ENCODE measurements at places on chromosomes 1 and 21.

DNA sequence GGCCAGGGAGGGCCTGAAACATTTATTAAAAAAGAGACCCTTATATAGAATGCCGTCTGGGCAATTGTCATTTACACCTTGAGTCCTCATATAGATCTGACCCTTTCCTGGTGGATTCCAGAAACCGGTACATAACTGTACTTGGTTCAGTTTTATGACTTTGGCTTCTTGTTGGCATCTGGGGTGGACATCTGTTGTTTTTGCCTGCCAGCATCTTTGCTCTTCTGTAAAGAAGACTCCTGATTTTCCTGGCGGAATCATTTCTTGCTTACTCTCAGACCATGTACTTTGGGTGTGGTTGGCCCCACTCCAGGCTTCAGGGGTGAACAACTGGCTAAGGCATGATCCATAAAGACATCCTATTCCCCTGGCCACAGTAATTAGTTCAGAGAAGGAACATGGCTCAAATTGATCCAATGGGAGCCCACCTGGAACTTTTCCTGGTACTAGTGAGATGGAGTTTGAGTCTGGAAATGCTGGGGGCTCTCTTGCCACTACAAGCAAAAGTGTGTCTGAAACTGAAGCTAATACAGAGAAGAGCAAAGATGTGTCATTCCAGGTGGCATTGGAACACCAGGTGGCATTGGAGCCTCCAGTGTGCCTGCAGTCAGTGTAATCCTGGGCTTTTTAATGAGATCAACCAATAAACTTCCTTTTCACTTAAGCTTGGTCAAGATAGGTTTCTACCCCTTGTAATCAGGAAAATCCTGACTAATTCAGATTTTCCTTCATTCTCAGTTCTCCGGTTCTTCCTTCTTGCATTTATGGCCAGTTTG is 332.5 kb upstream of the CAMK1G start:
- DNase-seq = no peak

- no peak for DNase-seq
These were observed 172.8 kb upstream of the PTGFR start for GRCh38 chr1:78318011-78318410.

- peak; percentile 52 for DNase-seq
These were observed 50.0 kb downstream of the TBCE start for GRCh38 chr1:235417086-235417697.

DNA sequence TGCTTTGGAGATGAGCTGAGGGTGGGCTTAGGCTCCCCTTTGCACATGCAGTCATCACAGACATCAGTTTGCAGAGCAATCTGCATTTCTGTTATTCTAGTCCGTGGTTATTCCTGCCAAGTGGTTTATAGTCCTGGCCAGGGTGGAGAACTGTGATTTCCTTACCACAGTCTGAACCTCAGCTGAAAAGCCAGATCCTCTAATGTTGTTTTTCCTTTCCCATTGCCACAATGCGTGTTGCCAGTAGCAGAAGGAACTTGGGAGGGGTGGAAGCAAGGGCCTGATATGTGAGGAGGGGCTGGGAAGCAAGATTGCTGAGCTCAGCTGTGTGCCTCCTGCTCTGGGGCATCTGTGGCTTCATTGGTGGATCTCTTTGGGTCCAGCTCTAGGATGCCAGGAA is 18.0 kb upstream of the ST3GAL3 start:
- no peak for DNase-seq

DNA sequence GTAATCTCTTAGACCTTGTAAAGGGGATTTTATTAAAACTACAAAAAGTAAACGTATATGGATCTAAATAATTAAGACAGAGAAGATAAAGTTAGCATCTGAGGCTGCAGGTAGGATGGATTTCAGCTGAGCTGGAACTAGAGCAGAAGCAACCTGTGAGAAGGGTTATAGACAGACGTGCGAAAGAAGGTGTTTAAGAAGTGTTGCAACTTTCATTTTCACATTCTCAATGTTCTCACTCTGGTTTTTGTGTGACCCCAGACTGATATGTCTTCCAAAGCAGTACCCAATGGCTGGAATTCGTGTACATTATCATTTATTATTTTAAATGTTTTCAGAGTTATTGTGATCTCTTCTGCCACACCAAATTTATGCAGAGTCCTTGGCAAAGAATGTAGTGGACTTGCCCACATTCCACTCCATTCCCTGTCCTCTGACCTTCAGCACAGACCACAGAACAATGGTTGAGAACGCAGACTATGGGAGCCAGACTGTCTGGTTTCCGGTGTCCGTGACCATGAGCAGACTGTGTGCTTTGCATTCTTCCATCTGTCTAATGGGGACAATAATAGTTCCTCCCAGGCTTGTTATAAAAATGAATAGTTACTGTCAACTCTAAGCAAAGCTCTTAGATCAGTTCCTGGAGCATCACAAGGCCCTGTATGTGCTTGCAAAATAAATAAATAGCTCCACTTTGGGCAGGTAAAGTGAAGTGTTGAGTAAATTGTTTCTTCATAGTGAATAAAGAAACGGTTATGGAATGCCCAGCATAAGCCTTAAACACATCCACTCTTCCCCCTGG is 140.6 kb upstream of the SAMSN1 start:
- no peak for DNase-seq

- DNase-seq = no peak
These were observed 1.4 kb downstream of the RBBP4 start for GRCh38 chr1:32652244-32652962.

- no peak for DNase-seq
These were observed 36.6 kb upstream of the SLC44A3 start for GRCh38 chr1:94783342-94784189.

All from activated CD4-positive, CD25-positive, alpha-beta regulatory T cell treated with anti-CD3 and anti-CD28 coated beads, Interleukin-2, amount 50 U/mL, for 72 hours (primary cell).